ENCODE measurements at places on chromosomes 16 and 17.
A peak's percentile ranks its signal among the peaks of the same experiment; 100 is the strongest.

DNA sequence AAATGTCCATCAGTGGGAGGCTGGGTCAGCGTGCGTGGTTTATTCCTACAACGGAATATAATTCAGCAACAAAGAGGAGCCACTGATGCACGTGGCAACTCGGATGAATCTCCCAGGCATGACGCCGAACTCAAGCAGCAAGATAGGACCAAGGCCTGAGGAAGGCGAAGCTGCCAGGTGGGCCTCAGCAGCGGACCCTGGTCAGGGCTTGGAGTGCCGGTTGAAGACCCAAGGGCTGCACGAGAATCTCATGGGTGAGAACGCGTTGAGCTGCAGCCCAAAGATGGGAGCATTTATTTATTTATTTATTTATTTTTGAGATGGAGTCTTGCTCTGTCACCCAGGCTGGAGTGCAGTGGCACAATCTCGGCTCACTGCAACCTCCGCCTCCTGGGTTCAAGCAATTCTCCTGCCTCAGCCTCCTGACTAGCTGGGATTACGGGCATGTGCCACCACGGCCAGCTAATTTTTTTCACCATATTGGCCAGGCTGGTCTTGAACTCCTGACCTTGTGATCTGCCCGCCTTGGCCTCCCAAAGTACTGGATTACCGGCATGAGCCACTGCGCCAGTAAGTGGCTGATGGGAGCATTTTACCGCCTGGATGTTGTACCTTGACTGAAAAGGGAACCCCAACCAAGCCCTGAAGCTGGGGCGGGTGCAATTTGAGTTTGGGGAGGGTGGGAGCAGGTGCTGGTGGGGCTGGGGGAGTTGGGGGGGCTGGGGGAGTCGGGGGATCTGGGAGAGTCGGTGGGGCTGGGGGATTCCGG lies 18.1 kb upstream of the BAHCC1 start:
- DNase-seq, result no peak

DNA sequence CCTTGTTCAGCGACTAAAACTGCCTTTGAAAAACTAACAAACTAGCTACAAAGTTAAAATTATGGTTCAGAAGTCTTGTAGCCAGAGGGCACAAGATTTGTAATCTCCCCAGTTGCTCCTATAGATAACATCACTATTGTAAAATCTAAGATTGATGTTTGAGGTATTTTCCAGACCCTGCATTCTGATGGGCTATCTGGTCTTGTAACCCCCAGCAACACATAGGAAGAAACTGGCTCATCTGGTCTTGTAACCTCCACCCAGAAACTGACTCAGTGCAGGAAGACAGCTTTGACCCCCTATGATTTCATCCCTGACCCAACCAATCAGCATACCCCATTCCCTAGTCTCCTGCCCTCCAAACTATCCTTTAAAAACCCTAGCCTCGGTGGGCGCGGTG lies 12.3 kb upstream of the CHCT1 start:
- no peak for DNase-seq

DNA sequence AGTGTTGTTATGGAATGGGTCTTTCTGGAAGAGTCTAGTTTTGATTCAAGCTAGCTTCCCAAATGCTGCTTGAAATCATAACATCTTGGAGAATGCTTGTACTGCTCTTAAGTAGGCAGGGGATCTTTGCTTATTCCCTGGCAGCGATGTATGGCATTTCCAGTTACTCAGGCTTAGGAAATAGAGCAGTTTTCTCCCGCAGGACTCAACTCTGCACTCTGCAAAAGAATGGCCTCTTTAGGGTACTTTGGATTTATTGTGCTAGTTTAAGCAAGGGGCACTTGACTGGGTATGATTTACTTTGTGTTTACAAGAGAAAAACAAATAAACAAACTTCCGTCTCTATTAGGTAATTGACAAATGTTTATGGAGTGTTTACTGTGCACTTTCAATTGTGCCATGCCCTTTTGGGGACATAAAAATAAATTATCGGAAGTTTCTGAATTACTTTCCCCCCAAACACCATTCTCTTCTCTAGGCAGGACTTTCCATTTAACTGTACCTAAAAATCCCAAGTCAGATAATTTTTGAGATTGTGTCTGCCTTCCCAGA lies 164.0 kb downstream of the MAP2K6 start:
- no peak for DNase-seq

DNA sequence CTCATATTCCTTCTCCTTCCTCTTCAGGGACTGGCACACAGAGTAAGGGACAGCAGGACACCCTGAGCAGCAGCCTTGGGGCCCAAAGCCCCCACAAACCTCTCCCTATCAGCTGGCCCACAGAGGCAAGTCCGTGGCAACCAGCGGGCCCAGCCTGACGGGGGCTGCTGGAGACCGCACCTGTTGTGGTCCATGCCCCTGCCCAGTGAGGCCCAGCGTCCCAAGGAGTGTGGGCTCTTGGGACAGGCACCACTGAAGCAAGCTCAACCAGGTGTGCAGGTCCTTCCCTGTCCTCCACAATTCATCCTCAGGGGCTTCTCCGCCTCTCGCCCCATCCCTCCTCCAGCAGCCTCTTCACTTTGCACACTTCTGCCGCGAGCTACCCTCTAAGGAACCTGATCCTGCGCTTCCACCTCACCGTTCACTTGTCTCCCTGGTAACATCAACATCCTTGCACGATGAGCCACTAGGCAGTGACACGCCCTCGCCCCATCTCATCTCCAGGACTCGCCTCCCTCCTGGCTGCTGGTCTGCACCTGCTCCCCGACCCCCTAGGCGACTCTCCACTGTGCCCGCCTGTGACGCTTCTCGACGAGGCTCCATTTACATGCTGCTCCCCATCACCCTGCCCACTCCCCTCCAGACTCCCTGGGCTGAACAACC lies 12.7 kb downstream of the MNT start:
- DNase-seq, result no peak

- DNase-seq, result no peak
Observed at GRCh38 chr17:7929158-7930023, at the start of gene KCNAB3. Gene KCNAB3 (minus strand): TSS chr17:7929856. CDS start chr17:7929435, 421 bp downstream.

GRCh38 chr16:5643855-5644531 lies 546.4 kb upstream of the EEF2KMT start:
- DNase-seq, result no peak

- no peak for DNase-seq
Observed at GRCh38 chr17:38885728-38886642, 16.1 kb downstream of the LASP1 start.

GRCh38 chr17:3813171-3813570 lies 12.2 kb upstream of the ITGAE start:
- DNase-seq, result no peak

DNA sequence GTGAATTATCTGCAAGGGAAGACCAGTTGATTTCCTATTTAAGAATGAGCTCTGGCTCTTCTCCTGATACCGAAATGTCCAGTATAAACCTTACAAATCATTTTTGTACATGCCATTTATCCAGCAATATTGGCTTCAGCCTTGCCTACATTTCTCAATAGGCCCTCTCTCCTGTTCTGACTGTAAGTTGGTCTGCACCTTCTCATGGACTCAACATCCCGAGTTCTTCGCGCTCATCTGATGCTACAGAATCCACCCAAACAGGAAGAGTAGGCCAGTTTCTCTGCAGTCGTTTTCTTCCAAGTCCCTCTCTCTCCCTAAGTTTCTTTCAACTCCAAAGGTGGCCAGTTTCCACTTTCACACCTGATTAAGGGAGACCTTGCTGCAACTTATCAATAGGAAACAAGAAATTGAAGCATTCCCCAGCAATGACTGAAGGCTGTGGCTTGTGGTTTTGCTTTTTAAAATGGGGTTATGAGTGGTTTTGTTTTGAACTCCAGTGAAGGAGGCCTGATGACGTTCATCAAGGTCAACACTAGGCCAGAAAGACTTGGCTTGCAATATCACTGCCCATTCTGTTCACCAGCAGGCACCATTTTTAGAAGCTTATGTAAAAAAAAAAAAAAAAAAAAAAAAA lies 383.0 kb downstream of the MAF start:
- no peak for DNase-seq

GRCh38 chr16:67976205-67976604 lies 4.1 kb downstream of the DPEP3 start:
- no peak for DNase-seq

- no peak for DNase-seq
Observed at GRCh38 chr16:30104492-30104891, 8.5 kb upstream of the YPEL3 start.

GRCh38 chr17:1108765-1109605 lies 70.8 kb downstream of the ABR start:
- DNase-seq, result no peak

GRCh38 chr17:62703261-62703775 lies 75.8 kb downstream of the MRC2 start:
- DNase-seq, result no peak

DNA sequence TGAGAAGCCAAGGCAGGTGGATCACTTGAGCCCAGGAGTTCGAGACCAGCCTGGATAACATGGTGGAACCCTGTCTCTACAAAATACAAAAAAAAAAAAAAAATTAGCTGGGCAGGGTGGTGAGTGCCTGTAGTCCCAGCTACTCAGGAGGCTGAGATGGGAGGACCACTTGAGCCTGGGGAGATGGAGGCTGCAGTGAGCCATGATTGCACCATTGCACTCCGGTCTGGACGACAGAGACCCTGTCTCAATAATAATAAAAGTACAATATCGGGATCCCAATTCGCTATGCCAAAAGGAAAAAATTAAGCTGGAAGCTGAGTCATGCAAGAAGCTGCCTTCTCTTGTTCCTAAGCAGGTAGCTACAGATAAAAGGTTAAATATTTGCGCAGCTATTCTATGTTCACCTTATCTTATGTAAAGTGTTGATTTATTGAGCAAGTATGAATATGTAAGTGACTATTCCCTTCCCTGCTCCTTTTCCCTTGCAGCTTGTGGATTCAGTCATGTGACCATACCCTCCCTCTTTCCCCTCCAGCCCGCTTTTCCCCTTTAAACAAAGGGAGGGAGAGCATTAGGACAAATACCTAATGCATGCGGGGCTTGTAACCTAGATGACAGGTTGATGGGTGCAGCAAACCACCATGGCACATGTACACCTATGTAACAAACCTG lies 112.0 kb downstream of the LITAF start:
- DNase-seq, result no peak

DNA sequence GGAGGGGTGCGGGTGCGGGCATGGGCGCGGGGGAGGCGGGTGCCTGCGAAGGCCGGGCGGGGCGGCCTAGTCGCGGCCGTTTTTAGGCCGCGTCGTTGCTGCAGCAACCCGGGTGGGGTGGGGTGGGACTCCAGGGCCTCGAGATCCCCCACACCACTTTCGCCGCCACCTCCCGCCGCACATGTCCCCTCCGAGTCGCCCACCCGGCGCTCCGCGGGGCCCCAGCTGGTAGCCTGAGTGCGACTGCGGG lies 11.3 kb downstream of the TBX2 start:
- DNase-seq, result no peak

DNA sequence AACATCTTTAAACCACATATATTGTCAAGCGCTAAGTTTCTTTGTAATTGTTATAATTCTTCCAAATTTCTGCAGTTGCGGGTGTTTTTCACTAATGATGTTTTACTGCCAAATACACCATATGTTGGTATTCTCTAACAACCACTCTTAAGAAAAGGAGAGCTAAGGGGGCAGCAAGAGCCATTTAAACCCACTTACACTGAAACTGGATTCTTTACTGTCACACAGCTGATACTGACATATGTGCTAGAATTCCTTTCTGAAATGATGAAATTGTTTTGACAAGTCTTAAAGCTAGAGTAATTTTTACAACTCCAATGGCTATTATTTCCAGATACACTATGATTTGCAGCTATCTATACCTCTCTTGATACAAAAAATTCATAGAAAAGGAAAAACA lies 483.1 kb downstream of the CDH11 start:
- DNase-seq, result no peak

DNA sequence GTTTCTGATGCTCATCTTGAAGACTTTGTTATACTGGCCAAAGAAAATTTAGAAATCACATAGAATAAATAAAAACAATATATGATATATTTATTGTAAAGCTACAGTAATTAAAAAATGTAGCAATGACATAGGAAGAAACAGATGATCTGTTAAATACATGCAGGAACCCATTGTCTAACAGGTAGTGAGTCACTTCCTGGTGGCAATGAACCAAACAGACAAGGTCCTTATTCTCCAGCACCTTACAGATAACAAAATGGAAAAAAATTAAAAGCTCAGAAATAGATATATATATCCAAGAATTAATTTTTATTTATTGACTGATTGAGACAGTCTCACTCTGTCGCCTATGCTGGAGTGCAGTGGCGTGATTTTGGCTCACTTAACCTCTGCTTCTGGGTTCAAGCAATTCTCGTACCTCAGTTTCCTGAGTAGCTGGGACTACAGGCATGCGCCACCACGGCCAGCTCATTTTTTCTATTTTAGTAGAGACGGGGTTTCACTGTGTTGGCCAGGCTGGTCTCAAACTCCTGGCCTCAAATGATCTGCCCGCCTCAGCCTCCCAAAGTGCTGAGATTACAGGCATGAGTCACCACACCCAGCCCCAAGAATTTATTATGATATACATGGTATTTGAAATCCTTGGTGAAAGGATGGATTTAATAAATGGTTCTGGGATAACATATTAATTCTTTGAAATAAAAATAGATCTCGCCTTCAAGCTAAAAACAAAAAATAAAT lies 7.5 kb downstream of the NETO2 start:
- DNase-seq, result no peak

DNA sequence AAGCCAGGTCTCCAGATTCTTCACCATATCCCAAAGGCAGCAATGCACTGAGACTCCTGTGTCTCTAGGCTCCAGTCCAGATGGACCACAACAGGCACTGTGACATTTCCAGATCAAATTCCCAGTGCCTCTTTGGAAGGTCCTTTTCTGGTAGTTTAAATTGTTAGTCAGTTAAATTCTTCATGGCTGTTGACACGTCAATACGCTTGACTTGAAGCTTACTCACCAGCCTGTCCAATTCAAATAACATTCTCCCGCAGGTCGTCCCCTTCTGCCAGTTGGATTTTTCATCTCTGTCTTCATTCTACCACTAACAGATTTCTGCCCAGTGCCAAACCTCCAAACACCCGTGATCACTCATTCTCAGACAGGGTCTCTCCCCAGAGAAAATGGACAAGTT lies 86.7 kb downstream of the SHISA9 start:
- DNase-seq, result no peak

- no peak for DNase-seq
Observed at GRCh38 chr16:13926891-13927290, 6.9 kb downstream of the ERCC4 start.

DNA sequence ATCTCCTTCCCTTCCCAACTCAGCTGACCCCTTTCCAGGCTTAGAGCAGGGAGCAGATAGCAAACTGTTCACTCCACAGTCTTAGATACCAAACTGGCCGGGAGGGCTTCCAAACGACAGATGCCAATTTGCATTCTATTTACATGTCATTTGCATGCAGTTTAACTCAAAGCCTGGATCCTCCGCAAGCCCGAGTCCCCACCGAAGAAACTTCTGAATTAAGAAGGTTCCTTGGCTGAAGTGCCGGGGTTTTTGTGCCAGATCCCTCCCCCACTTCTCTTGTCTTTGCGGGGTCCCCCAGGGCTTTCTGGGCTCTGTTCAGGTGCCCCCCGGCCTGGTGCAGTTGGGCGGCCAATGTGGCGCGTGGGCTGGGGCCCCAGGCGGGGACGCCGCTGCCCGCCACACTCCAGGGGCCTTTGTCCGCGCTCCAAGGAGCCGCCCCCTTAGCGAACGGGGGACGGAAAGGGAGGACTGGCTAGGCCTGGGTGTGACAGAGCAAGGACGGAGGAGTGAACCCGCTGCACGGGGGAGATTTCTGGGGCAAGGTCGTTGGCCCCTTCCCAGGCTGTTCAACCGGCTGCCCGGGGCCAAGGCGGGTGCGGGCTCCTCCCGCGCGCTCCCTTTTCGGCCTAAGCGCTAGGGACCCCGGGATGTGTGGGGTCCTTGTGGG lies 1.2 kb downstream of the GPRC5B start:
- peak; percentile 45 for DNase-seq

- no peak for DNase-seq
Observed at GRCh38 chr16:4972938-4973587, 14.9 kb downstream of the SEC14L5 start.

Data from progenitor cell of endocrine pancreas (in vitro differentiated cells).